ENCODE measurements at places on chromosomes 6 and 20.
A peak's percentile ranks its signal among the peaks of the same experiment; 100 is the strongest.

DNA sequence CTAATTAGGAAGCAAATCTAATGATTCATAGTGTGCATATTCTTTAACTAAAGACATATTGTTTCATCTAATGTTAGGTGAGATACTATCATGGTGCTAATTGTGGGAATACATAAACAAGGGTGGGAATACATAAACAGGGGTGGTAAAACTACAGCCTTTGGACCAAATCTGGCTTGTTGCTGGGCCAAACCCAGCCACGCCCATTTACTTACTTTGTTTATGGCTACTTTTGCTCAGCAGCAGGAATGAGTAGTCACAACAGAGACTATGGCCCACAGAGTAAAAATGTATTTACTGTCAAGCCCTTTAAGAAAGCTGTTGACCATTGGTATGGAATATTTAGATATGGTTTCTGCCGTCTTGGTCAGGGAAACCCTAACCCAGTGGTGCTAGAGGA lies 31.7 kb downstream of the FAM135A start:
- no peak for DNase-seq

DNA sequence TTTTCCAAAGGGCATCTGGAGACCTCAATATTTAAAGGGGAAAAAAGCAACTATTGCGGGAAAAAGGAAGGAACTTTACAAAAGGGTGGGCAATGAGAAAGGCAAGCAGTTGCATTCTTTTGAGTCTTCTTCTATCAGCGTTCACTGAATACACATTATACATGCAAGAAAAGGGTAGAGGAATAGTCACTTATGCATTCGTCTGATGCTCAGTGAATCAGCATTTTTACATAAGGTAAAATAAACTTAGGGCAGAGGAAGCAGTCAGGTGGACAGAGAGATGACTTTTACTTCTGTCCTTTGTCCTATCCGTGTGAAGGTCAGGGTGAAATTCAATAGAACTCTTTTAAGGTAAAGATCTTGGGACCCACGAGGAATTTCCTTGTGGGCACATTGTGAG lies 49.3 kb downstream of the PRND start:
- no peak for DNase-seq

GRCh38 chr6:85010865-85011264 lies 246.5 kb upstream of the TBX18 start:
- no peak for DNase-seq

- no peak for DNase-seq
These were observed 84.5 kb downstream of the SLC16A10 start for GRCh38 chr6:111171577-111172400.

GRCh38 chr20:9250511-9250910 lies 181.6 kb downstream of the PLCB4 start:
- DNase-seq: no peak

- peak; percentile 93 for DNase-seq
These were observed 234.0 kb upstream of the MARCKS start for GRCh38 chr6:113623129-113623528.

DNA sequence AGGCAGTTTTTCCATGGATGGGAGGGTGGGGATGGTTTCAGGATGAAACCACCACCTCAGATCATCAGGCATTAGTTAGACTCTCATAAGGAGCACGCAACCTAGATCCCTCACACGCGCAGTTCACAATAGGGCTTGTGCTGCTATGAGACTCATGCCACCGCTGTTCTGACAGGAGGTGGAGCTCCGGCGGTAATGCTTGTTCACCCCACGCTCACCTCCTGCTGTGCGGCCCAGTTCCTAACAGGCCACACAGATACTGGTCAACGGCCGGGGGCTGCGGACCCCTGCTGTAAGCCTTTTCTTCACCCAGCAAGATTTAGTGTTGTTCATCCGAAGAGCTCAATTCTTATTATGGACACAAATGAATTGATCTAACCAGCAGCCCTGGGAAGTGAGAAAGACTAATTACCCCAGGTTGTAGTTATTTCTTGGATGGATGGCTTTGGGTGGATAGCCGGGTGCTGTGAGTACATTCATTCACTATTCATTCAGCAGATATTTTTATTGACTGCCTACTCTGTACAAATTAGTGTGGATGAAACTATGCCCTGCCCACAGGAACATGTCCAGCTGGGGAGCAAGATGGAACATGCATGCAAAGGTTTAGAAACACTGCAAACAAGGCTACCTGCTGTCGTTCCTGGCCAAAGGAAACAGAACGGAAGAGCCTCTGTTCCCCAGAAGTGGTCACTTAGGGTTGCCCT lies 57.2 kb downstream of the RIOK1 start:
- no peak for DNase-seq

GRCh38 chr20:24649787-24650490 lies 180.5 kb downstream of the SYNDIG1 start:
- DNase-seq: peak; percentile 25

- no peak for DNase-seq
These were observed 140.0 kb downstream of the ARID1B start for GRCh38 chr6:156917213-156917612.

GRCh38 chr6:36318690-36319435 lies 17.8 kb downstream of the BNIP5 start:
- no peak for DNase-seq

GRCh38 chr20:24481173-24481572 lies 11.7 kb downstream of the SYNDIG1 start:
- DNase-seq: no peak

DNA sequence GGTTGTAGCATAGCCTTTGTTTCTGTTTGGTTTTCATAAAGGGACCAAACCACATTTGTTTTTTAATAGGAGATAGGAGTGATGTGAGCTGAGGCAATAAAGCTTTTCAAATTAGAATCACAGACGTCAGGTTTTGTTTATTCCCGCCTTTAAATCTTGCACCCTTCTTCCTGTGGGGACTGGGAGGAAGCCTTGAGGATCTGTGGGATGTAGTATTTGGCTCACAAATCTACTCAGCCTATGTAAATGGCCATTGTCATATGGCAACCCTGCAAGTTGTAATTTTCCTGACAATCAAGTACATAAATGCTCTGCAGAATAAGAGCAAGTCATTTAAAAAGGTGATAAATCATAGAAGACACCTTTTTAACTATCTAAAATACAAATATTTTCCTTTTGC lies 110.4 kb downstream of the ADGRG6 start:
- no peak for DNase-seq

DNA sequence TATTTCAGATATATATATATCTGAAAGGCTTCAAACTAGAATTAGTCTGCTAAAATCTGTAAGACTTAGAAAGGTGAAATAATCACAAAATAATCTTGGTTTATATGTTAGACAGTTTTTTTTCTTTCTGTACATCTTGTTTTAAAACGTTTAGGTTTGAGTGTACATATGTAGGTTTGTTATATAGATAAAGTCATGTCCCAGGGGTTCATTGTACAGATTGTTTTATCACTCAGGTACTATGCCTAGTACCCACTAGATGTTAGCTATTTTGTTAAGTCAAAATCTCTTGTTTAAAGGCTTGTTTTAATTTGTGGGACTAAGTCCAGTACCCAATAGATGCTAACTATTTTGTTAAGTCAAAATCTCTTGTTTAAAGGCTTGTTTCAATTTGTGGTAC lies 1339.0 kb upstream of the CITED2 start:
- no peak for DNase-seq

DNA sequence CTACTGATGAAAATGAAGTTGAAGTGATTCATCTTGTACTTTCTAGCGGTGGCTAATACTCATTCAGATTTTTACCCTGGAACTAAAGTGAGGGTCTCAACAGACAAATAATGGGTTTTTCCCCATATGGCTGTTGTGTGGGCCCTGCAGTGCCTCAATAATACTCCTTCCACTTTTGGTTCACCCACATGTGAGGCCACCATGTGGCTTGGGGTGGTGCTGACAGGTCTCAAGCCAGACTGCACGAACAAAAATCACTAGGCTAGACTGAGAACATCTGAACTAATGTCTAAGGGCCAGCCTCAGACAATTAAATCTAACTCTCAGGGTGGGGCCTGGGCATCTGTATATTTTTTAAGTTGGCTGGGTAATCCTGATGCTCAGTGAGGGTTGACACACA lies 7.9 kb upstream of the COL12A1 start:
- no peak for DNase-seq

DNA sequence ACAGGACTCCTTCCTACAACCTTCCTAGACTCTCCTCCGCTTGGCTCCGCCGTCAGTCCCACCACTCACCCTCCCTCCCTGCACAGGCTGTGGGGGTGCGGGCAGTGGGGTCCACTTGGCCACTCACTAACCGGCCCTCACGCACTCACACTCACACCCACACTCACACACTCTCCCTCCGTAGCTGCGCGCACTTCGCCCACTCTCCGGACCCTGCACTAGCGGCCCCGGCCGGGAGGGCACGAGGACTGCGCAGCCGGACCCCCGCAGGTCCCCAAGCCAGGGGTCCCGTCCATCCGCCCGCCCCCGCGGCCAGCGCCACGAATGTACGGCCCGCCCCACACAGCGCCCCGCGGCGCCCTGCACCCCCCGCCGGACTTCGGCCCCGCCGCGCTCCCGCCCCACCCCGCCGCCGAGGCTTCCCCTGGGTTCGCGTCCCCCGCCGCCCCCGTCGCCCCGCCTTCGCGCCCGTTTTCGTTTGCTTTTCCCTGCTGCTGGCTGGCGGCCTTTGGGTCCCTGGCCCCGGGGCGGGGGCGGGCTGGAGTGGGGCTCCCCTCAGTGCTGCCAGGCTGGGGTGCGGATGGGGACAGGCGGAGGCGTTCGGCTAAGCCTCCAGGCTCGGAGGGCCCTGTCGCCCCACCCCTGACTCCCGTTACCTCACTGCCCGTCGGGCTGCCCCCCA lies 23.0 kb upstream of the SLC22A7 start:
- no peak for DNase-seq

DNA sequence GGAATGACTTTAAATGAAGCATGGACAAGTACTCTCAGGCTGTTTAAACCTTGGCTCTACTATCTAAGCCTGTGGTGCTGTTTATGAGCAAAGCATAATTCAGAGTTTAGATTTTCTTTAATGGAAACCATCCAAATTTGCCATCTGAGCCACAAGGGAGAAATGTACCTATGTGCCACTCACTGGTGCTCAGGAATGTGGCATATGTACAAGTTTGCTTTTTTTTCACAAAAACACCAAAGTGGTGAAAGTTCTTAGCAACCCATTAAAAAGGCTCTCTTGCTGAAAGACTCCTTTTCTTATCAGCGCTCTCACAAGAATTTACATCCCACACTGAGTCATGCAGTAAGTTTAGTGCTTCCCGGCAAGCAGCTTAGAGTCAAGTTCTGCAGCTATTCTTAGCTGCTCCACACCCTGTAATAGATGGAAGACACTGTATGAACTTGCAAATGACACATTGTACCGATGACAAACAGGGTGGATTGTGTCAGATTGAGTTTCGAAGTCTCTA lies 57.3 kb upstream of the MLIP start:
- peak; percentile 88 for DNase-seq

GRCh38 chr6:79672631-79673111 lies 41.5 kb downstream of the SH3BGRL2 start:
- DNase-seq: peak; percentile 32

- DNase-seq: no peak
These were observed 78.1 kb downstream of the PRSS35 start for GRCh38 chr6:83590416-83590815.

DNA sequence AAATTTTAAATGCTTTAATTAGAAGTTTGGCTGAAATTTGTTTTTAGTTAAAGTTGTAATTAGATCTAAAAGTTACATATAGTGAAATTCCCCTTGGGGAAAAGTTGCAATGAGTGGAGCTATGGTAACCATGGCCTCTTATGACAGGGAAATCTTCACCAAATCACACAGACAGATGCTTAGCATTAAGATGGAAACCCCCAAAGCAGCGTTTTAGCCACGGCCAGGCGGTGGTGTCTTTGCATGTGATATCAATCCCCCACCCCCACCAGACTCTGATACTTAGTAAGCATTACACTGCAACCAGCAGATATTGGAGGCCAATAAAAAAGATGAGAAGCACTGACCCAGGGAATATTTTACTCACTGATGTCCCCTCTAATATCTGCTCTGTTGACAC lies 75.7 kb downstream of the REPS1 start:
- peak; percentile 2 for DNase-seq

GRCh38 chr20:59359906-59360725 lies 59.7 kb downstream of the EDN3 start:
- DNase-seq: no peak

GRCh38 chr6:16184129-16184528 lies 54.3 kb upstream of the GMPR start:
- DNase-seq: peak; percentile 21

DNA sequence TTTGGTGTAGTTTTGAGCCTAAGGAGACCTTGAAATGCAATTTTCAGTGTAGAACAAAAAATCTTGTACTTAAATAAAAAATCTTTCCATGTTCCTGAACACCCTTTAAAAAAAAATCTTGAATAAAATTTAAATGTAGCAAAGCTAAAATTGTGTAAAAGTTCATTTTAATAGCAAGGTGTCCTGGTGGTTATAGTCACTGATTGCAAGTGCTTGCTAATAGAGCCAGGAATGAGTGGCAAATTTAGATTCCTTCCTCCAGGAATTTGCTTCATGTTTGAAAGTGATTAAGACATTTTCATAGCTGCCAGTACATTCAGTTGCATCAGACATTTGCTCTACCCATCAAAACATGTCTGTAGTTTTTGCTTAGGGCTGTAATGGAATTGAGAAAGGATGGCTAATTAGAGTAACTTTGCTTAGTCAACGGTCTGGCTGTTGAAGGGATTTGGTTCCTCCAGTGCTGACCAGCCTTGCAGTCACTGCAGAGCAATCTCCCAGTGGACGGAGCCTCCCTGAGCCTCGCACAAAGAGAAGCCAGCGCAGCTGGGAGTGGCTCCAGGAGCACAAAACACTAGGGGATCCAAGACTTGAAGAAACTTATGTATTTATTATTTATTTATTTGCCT lies 36.5 kb downstream of the AKAP12 start:
- peak; percentile 91 for DNase-seq

GRCh38 chr20:49415005-49415667 lies 67.3 kb downstream of the KCNB1 start:
- no peak for DNase-seq

DNA sequence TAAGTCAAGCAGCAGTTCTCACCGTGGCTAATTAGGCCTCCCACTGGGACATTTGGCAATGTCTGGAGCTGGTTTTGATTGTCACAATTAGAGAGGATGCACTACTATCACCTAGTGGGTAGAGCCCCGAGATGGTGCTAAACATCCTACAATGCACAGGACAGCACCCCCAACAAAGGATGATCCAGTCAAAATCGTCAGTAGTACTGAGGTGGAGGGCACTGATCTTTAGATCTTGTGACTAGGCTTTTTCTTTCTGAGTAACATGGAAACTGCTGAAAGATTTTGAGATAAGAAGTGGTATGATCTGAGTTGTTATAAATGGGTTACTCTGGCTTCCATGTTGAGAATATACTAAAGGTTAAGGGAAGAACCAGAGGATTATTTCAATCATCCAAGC lies 12.0 kb downstream of the UBD start:
- no peak for DNase-seq

- DNase-seq: peak; percentile 59
These were observed 402 bp downstream of the ZBTB12 start for GRCh38 chr6:31901415-31901952.

- no peak for DNase-seq
These were observed 109.3 kb downstream of the HACE1 start for GRCh38 chr6:104750449-104750848.

GRCh38 chr6:139569566-139569965 lies 195.1 kb upstream of the CITED2 start:
- DNase-seq: peak; percentile 38
